NCI-H1105 (cell line): ENCODE measurements at places on chromosomes 3 and 15.

- no peak for DNase-seq
These were observed 52.3 kb upstream of the ACVR2B start for GRCh38 chr3:38401246-38401962.

GRCh38 chr3:62833538-62833937 is 41.7 kb downstream of the CADPS start:
- DNase-seq = no peak

DNA sequence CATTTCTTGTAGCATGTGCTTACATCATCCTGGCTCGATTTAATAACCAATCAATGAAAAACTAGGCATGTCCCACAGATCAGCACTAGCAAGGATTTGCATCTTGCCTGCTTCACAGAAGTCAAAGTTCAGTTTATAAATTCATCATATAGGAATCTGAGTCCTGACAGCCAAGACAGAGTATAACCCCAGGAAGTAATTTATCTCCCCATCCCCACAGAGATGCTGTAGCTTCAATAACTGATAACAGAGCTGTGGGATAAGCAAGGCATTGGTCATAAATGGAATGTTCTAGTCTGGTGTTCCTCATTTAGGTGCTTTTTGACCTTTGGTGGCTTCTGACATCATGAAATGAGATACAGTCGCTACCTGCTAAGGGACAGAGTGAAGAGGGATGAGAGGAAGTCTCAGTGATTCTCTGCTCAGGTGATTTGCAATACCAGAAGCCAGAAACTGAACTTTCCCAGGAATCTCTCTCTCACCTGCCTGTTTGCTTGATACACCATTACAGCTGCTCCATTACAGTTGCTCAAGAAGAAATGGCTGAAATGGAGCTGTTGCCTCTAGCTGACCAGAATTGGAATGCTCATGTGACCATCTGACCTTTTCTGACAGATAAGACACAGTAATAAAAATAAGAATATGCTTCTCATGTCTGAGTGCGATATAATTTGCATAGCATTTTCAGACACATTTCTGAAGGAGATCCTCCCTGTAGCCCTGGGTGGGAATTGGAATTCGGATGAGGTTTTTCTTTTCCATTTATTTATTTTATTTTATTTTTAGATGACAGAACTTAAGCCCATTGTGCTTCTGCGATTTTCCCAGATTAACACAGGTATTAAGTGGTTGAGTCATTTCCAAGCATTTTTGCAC is 217.1 kb upstream of the KCNMB2 start:
- no peak for DNase-seq

GRCh38 chr3:55488398-55489055 is 1.4 kb upstream of the WNT5A start:
- DNase-seq = no peak

DNA sequence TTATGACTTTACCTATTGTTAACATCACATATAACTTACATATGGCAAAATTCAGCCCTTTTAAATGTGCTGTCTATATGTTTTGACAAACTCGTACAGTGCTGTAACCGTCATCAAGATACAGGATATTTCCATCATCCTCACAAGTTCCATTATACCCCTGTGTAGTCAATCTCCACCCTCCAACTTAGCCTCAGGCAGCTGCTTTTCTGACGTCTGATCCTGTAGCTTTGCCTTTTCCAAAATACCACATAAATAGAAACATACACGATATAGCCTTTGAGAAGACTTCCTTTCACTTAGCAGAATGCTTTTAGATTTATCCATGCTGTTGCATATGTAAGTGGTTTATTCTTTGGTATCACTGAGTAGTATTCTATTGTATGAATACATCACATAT is 47.1 kb downstream of the SLC12A1 start:
- no peak for DNase-seq

- DNase-seq = no peak
These were observed 1.1 kb downstream of the HERC1 start for GRCh38 chr15:63832620-63833019.

DNA sequence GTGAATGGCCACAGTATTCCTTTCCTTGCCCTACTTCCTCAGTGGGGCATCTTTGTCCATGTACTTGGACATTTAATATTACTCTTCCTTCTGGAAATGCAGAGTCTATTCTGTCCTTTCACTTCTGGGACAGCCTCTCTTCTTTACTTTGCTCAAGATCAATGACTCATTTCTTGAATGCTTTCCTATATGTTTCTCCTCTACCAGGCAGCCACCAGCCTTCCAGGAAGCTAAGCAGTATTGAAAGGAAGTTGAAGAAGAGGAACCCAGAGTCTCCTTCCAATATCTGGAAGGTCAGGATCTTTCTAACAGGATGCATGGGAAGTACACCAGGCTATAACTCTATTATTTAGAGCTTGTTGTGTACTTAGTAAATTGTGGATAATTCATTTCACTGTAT is 182.8 kb downstream of the CD47 start:
- no peak for DNase-seq

DNA sequence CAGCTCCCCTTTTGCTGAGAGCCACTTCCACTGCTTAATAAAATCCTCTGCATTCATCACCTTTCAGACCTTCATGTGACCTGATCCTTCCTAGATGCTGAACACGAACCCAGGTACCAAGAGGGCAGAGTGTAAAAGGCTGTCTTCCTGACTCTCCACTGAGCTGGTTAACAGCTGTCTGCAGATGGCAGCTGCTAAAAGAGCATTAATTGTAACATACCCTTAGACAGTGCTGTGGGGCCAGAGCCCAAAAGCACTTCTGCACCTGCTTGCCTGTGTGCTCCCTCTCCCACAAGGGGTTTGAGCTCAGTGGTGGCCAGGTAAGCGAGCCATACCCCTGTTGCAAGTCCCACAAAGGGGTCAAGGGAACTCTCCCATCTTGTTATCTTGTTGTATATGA is 187.3 kb downstream of the UBE2E2 start:
- no peak for DNase-seq

- no peak for DNase-seq
These were observed 25.0 kb downstream of the MIX23 start for GRCh38 chr3:122357828-122358702.

DNA sequence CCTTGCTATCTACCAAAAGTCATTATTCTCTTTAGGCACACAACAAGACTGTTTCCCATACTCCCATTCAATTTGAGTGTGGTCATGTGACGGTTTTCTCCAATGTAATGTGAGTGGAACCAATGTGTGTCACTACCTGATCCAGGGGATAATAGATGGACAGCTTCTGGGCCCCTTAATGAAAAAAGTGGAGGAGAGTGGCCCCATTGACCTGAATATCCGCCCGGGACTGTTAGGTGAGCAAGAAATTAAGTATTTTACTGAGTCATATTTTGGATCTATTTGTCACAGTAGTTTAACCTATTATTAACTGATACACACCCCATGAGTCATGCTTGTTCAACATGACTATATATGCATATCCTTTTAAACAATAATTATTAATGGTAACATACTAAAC is 15.1 kb upstream of the ARID3B start:
- DNase-seq = no peak

DNA sequence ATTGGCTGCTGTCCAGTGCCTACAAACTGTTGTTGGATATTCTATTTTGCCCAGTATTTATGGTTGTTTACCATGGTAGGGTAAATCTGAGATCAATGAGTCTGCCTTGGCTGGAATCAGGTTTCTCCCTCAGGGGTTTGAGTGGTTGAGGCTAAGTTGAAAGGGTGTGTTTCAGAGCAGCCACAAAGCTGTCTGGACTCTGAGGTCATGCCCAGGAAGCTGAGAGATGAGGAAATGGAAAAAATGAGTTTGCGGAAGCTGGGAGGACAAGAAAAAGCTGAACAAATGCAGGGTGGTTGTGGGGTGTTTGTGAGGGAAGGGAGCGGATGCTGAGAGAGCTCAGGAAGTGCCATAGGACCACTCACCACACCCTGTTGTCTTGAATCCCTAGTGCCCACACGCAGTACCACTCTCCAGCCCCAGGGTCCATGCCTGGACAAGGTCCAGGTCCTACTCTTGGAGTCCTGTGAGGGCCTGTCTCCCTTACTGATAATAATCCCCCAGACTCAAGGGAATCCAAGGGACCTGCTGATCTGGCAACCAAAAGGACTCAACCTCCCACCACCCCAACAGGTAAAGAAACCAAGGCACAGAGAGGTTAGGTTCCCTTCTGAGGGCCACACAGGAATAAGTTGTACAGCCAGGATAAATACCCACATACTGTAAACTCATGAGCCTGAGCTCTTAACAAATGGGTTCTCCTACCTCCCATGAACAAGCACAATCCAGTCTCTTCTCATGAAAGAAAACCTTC is 81.6 kb downstream of the PPCDC start:
- DNase-seq = no peak

- DNase-seq = no peak
These were observed 1374.2 kb upstream of the ALCAM start for GRCh38 chr3:103992469-103992868.

DNA sequence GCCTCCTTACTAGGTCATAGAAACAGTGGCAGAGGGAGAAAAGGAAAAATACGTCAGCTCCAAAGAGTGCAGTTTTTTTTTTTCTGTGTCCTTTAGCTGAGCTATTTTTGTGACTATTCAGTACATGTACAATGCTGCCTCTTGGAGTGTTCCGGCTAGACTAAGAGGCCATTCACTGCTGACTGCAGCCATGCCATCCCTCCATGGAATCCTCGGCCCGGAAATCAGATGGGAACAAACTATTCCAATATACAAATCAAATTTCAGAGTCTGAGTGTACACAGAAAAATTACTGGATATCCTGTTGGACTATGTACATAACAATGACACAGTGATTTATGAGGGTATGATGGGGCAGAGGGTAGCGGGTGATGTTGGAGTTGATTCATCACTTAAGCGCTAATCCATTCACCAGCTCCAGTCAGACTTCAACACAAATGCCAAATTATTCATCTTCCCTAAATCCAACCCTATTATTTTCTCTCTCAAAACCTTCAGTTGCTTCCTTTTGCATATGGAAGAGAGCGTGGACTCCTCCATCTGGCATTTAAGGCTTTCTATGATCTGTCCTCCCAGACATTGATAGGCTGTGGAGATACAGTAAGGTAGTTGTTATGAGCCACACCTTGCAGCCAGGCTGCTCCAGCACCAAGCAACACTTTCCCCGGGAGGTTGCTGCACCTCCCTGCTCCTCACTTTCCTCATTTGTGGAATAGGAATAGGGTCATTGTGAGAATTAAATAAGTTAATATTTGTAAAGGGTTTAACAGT is 109.1 kb downstream of the LPP start:
- DNase-seq = no peak

DNA sequence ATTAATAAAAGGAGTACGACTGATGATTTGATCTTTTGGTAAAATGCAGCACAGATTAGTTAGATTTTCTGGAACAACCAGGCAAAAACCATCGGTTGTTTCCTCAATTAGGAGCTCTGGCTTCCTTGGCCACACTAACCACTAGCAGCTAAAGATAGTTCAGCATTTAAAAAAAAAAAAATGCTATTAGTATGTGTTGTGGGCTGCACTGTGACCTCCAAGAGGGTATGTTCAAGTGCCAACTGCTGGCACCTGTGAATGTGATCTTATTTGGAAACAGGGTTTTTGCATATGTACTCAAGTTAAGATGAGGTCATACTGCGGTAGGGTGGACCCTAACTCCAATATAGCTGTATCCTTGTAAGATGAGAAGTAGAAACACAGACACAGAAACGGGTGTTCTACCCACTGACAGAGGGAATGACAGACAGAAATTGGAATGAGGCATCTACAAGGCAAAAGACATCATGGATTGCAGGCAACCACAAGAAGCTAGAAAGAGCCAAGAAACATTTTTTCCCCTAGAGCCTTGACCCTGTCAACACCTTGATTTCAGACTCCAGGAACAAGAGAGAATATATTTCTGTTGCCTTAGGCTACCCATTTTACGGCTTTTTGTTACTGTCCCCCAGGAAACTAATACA is 534.6 kb upstream of the ROBO2 start:
- no peak for DNase-seq

- DNase-seq = no peak
These were observed 878 bp downstream of the ISLR start for GRCh38 chr15:74174219-74174957.

GRCh38 chr15:43329217-43329959 is 985 bp downstream of the LCMT2 start:
- DNase-seq = no peak

GRCh38 chr15:64247906-64248541 is 85.2 kb upstream of the PPIB start:
- peak; percentile 68 for DNase-seq

- no peak for DNase-seq
These were observed 94.6 kb upstream of the COL8A1 start for GRCh38 chr3:99543796-99544195.

DNA sequence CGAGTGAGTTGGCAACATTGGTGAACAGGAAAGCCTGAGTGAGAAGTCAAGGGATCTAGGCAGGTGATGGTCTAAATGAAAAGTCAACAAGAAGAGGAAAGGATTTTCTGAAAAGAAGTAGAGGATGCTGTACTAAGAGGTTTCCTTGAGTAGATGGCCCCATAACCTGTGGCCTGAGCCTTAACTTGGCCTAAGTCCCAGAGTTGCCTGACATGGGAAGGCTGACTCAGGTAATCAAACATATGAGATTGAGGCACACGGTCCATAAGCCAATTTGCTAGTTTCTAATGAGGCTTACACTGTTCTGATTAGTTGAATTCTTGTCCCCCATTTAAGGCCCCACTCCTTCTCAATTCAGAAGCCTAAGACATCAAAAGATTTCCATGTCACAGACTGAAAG is 262.5 kb upstream of the LMCD1 start:
- DNase-seq = no peak

- no peak for DNase-seq
These were observed 81.5 kb downstream of the FHIT start for GRCh38 chr3:61169621-61170251.

DNA sequence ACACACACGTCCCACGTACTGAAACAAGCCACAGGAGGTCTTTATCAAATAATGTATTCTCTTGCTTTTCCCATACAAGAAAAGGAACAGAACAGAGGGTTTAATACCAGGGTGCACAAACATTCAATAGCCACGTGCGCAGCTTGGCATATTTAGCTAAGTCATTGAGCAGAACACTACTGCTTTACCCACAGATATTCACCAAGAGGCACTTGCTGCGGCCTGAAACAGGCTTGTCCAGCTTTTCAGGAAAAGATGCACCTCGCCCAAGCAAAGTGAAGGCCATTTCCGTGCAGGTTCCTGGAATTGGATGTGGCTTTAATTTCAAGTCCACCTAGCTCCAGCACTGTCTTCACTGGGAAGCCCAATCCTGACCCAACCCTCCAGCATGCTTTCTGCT is 17.6 kb downstream of the ZDHHC3 start:
- DNase-seq = no peak

DNA sequence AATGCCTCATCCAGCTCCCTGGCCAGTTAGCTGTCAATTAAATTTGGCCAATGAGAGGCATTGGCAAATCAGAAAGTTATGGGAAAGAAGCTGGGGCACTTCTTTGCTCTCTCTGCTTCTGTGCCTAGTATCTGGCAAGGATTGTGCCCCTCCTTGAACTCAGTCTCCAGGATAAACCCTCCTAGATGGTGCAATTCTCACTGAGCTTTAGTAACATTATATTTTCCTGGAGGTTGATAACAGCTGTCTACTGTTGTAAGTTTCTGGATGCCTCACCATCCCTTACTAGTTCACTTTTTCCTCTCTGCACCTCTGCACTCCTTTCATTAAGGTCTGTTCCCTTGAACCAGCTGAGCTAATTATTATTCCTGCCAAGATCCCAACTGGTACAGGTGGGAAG is 329.5 kb downstream of the MFSD1 start:
- no peak for DNase-seq

- DNase-seq = no peak
These were observed 130.2 kb upstream of the STRIT1 start for GRCh38 chr3:155423526-155424322.
